ENCODE measurements at places on chromosomes 5 and 9.

GRCh38 chr5:67203701-67204074 is 7.1 kb upstream of the CD180 start:
- no peak for DNase-seq

GRCh38 chr5:76582230-76583162 is 40.7 kb downstream of the F2RL2 start:
- DNase-seq = no peak

DNA sequence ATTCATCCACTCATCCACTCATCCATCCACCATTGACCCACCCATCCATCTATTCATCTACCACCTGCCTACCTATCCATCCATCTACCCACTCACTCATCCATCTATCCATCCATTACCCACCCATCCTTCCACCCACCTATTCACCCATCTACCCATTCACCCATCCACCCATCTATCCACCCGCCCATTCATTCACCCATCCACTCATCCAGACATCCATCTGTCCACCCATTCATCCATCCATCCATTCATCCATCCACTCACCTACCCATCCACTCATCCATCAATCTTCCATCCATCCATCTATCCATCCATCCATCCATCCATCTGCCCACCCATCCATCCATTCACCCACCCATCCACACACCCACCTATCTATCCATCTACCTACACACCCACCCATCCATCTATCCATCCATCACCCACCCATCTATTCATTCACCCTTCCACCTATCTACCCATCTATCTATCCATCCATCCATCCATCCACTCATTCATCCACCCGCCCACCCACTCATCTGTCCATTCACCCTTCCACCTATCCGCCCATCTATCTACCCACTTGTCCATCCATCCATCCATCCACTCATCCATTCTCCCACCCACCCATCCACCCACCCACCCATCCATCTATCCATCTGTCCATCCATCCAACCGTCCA is 23.2 kb downstream of the PSAT1 start:
- no peak for DNase-seq

GRCh38 chr5:112186401-112186990 is 232.6 kb downstream of the EPB41L4A start:
- DNase-seq = peak; percentile 31

DNA sequence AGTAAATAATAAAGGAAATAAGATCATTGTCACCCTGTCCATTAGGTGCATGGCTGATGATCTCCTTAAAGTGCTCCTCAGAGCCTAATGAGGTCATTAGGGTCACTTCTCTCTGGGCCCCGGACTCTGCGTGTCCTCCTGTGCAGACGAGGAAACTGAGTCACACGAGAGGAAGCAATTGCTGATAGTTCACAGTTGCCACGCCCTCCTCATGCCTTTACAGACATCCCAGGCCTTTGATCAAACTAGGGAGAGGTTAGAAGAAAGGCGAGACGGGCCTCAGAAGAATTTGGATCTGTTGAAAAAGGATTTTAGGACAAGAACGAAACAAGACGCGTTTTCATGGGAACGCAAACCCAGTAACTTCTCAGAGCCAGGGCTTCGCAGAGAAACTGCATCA is 32.0 kb upstream of the MSX2 start:
- no peak for DNase-seq
